Hematopoietic multipotent progenitor cell treated with erythropoietin and hydrocortisone succinate and interleukin-3 and kit ligand, for 15 days (in vitro differentiated cells): ENCODE measurements at places on chromosomes 12 and 14.

- DNase-seq = no peak
These were observed 334.3 kb upstream of the FBXO33 start for GRCh38 chr14:39766397-39767000.

DNA sequence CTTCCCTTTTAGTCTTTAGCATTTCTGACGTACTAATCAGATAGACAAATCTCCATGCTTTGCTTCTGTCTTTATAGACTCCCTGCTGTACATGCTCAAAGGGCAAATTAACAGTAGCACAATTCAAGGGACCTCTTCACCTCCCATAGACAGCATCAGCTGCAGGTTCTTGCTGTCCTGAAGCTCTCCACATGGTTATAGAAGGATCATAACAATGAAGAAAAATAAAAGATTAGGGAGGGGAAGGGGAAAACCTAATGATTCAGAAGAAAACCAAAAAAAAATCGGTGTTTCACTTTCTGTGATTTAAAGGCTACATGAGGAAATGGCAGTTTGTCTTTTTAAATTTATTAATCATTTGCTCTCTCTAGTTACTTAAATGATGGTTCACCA lies 155.5 kb downstream of the PTCSC3 start:
- no peak for DNase-seq

GRCh38 chr14:68849416-68849815 lies 56.5 kb upstream of the ZFP36L1 start:
- DNase-seq = no peak

- DNase-seq = no peak
These were observed 21.6 kb upstream of the BMP4 start for GRCh38 chr14:53978194-53978593.

DNA sequence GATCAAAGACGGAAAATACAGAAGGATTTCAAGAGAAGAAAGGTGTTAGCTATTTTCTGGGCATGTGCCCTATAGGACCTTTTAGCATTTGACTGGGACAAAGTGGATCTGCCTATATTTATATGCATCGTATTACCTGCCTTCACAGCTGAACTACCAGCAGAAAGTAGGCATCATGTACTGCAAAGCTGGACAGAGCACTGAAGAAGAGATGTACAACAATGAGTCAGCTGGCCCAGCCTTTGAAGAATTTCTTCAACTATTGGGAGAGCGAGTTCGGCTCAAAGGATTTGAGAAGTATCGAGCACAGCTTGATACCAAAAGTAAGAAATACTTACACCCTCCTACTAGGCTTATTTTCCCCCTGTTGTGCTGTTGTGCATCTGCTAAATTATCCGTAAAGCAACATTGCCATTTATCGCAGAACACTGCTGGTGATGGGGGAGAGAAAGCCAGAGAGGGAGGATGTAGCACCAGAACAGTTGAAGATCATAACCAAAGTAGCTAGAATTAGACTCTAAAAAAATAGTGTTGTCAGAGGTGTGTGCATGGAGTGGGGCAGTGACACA lies 282.0 kb upstream of the RGS6 start:
- DNase-seq = no peak
